ENCODE measurements at places on chromosomes 4 and X.

GRCh38 chrX:130877892-130878341 is 25.1 kb downstream of the ENOX2 start:
- no peak for DNase-seq

- DNase-seq = peak; percentile 42
Observed at GRCh38 chr4:5752376-5753184, 41.6 kb downstream of the EVC start.

GRCh38 chr4:105622269-105622668 is 69.8 kb downstream of the ARHGEF38 start:
- DNase-seq = no peak

GRCh38 chr4:48311896-48312295 is 29.4 kb upstream of the SLAIN2 start:
- DNase-seq = no peak

- peak; percentile 75 for DNase-seq
Observed at GRCh38 chr4:87819281-87819919, 13.4 kb upstream of the MEPE start.

- no peak for DNase-seq
Observed at GRCh38 chr4:163392328-163392727, 48.6 kb downstream of the NPY5R start.

GRCh38 chrX:6904156-6904555 is 243.4 kb upstream of the STS start:
- DNase-seq = no peak

- DNase-seq = no peak
Observed at GRCh38 chr4:152189451-152190179, 346.3 kb downstream of the FBXW7 start.

- no peak for DNase-seq
Observed at GRCh38 chr4:123484291-123484926, 87.8 kb downstream of the SPRY1 start.

GRCh38 chr4:176198316-176198903 is 3.0 kb upstream of the SPATA4 start:
- DNase-seq = no peak

GRCh38 chrX:43813319-43813718 is 68.9 kb downstream of the MAOB start:
- no peak for DNase-seq

- DNase-seq = no peak
Observed at GRCh38 chr4:95193391-95194224, 355.2 kb downstream of the UNC5C start.

DNA sequence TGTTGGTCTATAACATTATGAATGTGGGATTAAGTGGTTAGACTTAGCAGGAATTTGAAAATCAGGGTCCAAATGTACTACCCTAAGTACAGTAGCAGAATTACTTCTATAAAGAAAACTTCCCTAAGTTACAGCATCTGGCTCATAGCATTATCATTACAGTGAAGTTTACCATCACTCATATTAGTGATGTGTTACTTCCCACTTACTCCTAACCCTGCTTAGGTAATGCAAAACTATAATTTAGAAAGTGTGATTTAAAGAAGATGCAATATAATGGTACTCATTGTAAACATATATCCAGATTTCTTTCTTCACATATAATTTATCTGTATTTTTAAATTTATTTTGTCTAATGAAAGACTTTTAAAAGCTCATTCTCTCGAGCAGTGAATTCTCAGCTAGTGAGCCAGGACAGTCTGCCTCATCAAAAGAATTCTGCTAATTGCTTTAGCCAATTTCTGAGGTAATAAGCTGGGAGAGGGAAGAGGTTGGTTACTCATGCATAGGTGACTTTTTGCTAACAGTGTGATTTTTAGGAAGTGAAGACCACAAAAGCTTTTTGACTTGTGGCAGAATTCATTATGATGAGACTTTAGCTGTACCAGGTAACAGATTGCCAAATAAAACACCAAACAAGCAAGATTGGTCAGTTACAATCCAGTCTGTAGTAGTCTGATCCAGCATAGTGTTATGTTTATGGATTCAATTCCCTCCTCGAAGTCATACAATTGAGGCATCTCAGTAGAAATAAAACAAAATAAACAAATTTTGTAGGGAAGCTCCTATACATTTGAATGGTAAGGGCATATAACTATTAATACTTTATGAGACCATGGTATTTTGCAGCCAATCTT is 21.0 kb downstream of the PLS3 start:
- DNase-seq = no peak

- DNase-seq = no peak
Observed at GRCh38 chr4:160091631-160092030, 988.8 kb downstream of the RAPGEF2 start.

- DNase-seq = no peak
Observed at GRCh38 chrX:28585767-28586166, 1.5 kb upstream of the IL1RAPL1 start.

DNA sequence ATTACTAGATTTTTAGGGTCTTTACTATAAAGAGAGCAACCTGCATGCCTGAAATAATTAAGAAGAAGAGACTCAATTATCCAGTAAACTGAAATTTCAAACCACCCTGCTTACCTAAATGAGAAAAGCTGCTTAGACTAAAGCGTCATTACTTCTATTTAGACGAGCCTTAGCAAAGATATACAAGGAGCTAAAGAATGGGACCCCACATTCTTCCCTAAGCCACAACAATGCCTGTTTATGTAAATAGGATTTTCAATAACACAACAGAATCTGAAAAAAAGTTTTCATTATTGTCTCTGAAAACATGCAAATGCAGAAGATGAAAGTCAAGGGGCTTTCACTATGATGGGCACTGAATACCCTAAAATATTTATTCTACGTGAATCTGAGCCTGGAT is 16.2 kb downstream of the GPC3 start:
- DNase-seq = no peak
